ENCODE measurements at places on chromosomes 5 and 9.

DNA sequence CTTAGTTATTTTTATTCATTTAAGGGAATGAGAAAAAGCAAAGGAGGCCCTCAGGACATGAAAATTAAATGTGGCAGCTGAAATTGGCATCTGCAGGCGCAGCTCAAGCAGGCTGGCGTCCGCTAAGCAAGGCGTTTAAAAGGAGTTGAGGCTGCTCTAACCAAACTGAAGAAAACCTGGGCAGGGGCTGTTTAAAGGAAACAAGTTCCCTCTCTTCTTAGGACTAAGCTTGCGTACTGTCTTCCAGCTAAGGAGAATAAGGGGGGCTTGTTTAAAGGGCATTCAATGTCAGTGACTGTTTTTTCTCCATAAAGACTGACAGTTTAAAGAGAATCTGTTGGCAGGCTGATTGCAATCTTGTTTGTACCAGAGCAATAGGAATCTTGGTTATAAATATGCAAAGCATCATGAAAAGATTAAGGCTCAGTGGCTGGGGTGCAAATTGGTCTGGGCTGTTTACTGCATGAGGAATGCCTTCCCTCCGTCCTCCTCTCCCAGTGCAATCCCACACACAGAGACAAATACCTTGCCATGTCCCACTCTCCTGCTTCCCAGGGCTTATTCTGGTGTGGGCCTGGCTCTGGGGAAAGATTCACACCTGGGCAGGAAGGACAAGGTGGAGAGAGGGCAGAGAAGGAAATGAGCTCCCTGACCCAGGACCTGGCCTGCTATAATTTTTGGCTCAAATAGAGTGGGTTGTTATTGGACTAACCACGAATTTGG, 85.9 kb upstream of the LIFR start:
- no peak for DNase-seq
- H3K27me3 ChIP-seq = no peaks in the 10 kb centered on the region
- no peak overlapping the region for H3K27ac ChIP-seq
- H3K36me3 ChIP-seq = no peaks in the 10 kb centered on the region
- no peak overlapping the region for H3K4me3 ChIP-seq

- H3K4me1 ChIP-seq = no peaks in the 10 kb centered on the region
- no peaks in the 10 kb centered on the region for H3K27me3 ChIP-seq
- no peak overlapping the region for H3K27ac ChIP-seq
- no peaks in the 10 kb centered on the region for H3K36me3 ChIP-seq
- DNase-seq = no peak
- H3K4me3 ChIP-seq = no peak overlapping the region
These were observed 76.2 kb upstream of the IL6ST start for GRCh38 chr5:56070851-56071465.

DNA sequence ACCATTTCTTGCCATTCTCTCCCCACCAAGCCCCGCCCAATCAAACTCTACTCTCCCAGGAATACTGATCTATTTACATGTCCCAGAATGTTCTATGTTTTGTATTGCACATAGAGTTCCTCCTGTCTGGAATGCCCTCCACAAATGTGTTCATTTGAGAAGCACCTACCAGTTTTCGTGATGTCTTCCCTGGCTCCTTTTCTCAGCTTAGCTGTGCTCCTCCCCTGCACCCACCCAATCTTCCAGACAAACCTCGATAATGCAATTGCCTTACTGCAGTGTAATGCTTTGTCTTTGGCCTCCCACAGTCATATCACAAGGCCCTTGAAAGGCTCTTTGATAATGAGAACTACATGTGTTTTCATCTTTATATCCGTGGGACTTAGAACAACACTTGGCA, 214.5 kb upstream of the ANKRD55 start:
- no peak overlapping the region for H3K27ac ChIP-seq
- no peaks in the 10 kb centered on the region for H3K4me1 ChIP-seq
- no peaks in the 10 kb centered on the region for H3K36me3 ChIP-seq
- no peak overlapping the region for H3K4me3 ChIP-seq
- no peak for DNase-seq

GRCh38 chr5:31172881-31173280, 20.6 kb upstream of the CDH6 start:
- H3K27ac ChIP-seq = no peak overlapping the region
- DNase-seq = no peak
- H3K4me1 ChIP-seq = peaks cover 12% of the 10 kb centered on the region
- no peaks in the 10 kb centered on the region for H3K36me3 ChIP-seq
- H3K4me3 ChIP-seq = no peak overlapping the region

GRCh38 chr5:148532969-148533670, 121.2 kb downstream of the HTR4 start:
- H3K4me1 ChIP-seq = no peaks in the 10 kb centered on the region
- H3K27me3 ChIP-seq = no peaks in the 10 kb centered on the region
- no peaks in the 10 kb centered on the region for H3K36me3 ChIP-seq
- no peak for DNase-seq
- H3K27ac ChIP-seq = no peak overlapping the region

Data from neural progenitor cell (in vitro differentiated cells).